LHCN-M2 (cell line): ENCODE measurements at places on chromosomes 13 and 19. TPM values are rescaled to one million over a fixed set of nuclear protein-coding genes. Genes with fewer than 3 reads are reported as not detected.

DNA sequence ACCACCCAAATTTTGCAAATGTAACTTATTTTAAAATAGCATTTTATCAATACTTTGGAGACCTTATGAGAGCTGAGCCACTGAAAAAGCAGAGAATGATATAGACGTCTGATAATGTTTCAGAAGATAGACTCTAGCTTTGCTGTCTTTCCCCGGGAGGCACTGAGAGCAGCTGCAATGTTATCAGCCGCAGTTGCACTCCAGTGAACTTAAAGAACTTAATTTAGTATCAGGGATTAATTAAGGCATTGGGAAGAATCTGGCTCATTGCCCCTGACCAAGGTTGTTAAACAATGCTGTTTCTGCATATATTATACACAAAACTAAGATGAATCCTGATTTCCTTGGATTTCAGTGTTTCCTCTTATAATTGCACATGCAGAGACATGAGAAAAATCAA, 75.7 kb upstream of the SGCG start:
- no peak for DNase-seq

DNA sequence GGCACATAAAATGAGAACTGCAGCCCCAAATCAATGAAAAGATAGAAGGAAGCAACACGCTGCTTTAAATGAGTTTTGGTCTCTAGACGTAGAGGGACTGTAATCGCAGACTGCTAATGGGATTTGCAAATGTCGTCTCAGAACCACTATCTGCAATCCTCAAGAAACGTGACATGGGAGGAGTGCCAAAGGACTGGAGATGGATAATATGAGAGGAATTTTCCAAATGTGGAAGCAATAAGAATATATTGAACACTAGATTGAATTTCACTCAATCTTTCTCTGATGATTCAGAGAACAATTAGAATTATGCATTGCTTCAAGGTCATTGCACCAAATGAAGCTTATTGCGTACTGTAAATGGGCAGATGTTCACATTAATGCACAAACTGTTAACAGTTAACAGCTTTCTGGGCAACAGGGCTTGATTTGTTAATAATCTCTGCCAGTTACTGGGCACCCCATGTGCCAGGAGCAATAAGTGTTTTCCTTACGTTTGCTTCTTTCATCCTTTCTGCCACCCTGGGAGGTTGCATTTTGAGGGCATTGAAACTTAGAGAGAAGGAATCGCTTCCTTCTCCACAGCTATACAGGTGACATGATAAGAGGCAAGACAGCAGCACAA, 62.8 kb upstream of the WASF3 start:
- no peak for DNase-seq

The MEIOSIN gene
- not detected in 2 replicates for total RNA-seq

The KRTDAP gene
- not detected in 2 replicates for total RNA-seq
